ENCODE measurements at places on chromosomes 2 and 18. TPM values are rescaled to one million over a fixed set of nuclear protein-coding genes. Genes with fewer than 3 reads are reported as not detected.

ERFE gene
- not detected for total RNA-seq

HOXD1 gene
- total RNA-seq, result not detected

SPP2 gene
- not detected for total RNA-seq

CDH20 gene
- total RNA-seq, result not detected

NAT8 gene
- not detected for total RNA-seq

ERICH2 gene
- not detected for total RNA-seq

TXNL4A gene
- 41.6 TPM for total RNA-seq

SKOR2 gene
- not detected for total RNA-seq

KIAA2012 gene
- total RNA-seq, result under 0.01 TPM

CHRNG gene
- total RNA-seq, result not detected

Measured in placental epithelial cell (primary cell).